ENCODE measurements at places on chromosomes 5 and 9. TPM values are rescaled to one million over a fixed set of nuclear protein-coding genes. Genes with fewer than 3 reads are reported as not detected.

Gene TTC23L
- total RNA-seq: 1.0 TPM

Gene PCDHGA8
- 0.51 TPM for total RNA-seq

Gene IGFBPL1
- total RNA-seq: 2.8 TPM

- no peak overlapping the region for H3K4me3 ChIP-seq
- H3K4me1 ChIP-seq: peaks cover 3% of the 10 kb centered on the region
- no peaks in the 10 kb centered on the region for H3K36me3 ChIP-seq
- H3K27me3 ChIP-seq: peaks cover 39% of the 10 kb centered on the region
- H3K27ac ChIP-seq: no peak overlapping the region
Observed at GRCh38 chr5:147856801-147857200, 21.7 kb upstream of the SCGB3A2 start.

DNA sequence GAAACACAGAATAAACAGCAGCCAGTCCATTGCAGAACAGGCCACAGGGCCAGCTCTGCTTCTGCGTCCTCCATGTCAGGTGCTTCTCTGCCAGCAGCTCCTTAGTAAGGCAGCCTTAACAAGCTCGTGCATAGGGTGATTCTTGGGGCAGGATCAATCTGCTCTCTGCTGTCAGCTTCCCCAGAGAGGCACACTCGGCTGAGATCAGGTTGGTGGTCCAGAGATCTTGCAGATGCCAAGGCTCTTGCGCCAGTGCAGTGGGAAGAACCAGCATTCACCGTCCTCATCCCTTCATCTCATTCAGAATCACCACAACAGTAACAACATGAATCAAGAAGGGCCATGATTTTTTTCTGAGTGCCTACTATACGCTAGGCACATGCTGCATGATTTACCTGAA is 49.0 kb upstream of the ALDH1B1 start:
- H3K27me3 ChIP-seq: peaks cover 2% of the 10 kb centered on the region
- H3K27ac ChIP-seq: no peak overlapping the region
- H3K4me1 ChIP-seq: peaks cover 15% of the 10 kb centered on the region
- H3K4me3 ChIP-seq: no peak overlapping the region
- no peak for DNase-seq
- no peaks in the 10 kb centered on the region for H3K36me3 ChIP-seq

- H3K36me3 ChIP-seq: no peaks in the 10 kb centered on the region
- H3K4me3 ChIP-seq: no peak overlapping the region
- H3K4me1 ChIP-seq: peaks cover 52% of the 10 kb centered on the region
- DNase-seq: no peak
Observed at GRCh38 chr9:33851301-33851700, 34.3 kb downstream of the UBE2R2 start.

DNA sequence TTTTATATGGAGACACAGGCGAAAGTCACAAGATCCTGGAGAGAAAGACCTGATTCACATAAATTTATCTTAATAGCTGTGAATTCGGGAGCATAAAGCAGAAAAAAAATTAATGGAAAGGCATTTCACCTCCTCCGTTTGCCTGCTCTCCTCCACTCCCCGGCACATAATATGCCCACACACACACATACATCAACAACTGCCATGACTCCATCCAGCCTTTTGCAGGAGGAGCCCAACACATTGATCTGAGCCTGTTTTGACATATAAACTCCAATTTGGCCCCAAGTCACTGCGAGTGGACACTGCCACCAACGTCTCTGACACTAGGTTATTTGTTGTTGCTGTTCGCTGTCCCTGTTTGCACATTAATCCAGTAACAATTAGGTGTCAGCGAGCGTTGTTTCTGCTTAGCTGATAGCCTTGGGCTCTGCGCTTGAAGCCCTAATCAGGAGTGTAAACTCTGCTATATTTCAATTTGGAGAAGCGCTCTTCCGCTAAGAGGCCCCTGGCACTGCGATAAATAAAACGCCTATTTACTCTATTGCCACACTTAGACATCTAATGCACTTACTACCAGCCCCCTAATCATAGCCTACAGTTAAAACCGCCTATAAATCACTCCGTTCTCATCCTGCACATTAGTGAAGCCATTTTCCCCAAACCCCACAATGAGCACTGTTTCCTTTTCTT is 195.8 kb upstream of the TBCA start:
- H3K36me3 ChIP-seq: no peaks in the 10 kb centered on the region
- peak overlapping the region; percentile 53 for H3K4me3 ChIP-seq
- peaks cover 31% of the 10 kb centered on the region for H3K27me3 ChIP-seq
- no peak for DNase-seq

DNA sequence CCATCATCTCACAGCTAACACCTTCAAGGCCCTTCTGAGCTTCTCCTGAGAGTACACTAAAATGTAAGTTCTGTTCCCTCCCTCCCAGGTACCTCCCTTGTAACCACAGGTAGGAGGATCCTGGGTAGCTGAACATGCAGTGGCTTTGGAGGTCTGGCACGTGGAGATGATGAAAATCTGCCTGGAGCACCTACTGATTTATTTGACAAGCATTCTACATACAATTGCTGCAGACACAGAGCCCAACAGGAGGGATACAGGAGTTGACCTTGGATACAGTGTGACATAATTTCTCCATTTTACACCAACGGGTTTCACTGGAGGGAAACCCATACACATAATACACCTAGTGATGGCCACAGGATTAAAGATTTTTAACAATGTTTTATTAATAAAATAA is 478.7 kb downstream of the SEMA5A start:
- no peak overlapping the region for H3K4me3 ChIP-seq
- DNase-seq: no peak
- no peaks in the 10 kb centered on the region for H3K27me3 ChIP-seq
- no peak overlapping the region for H3K27ac ChIP-seq
- peaks cover 39% of the 10 kb centered on the region for H3K36me3 ChIP-seq
- H3K4me1 ChIP-seq: peaks cover 7% of the 10 kb centered on the region

GRCh38 chr5:144378681-144379080 is 208.0 kb downstream of the KCTD16 start:
- no peaks in the 10 kb centered on the region for H3K36me3 ChIP-seq
- H3K27me3 ChIP-seq: peaks cover 4% of the 10 kb centered on the region
- no peaks in the 10 kb centered on the region for H3K4me1 ChIP-seq
- no peak for DNase-seq
- H3K27ac ChIP-seq: no peak overlapping the region

Measured in chondrocyte (in vitro differentiated cells).